ENCODE measurements at places on chromosomes 2 and 18.

- no peak for DNase-seq
Observed at GRCh38 chr2:200254773-200255172, 51.7 kb upstream of the SPATS2L start.

DNA sequence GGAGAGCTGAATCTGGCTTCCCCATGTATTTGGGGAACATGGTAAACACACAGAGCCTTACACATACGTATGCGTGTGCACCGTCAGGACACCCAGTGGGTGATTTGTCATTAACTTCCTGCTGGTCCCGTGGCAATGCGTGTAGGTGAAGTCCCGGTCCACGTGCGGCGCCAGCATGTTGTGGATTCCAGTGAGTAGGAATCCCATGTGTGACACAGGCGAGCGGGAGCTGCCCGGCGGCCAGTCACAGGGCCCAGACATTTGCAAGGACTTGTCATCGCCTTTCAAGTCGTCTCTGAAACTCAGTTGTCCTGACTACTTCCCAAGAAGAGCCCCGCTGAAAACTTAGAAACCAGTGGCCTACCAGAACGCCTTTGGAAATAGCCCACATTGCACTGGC lies 102.0 kb downstream of the RNF144A start:
- DNase-seq: no peak

- DNase-seq: no peak
Observed at GRCh38 chr2:42566837-42567321, 1.6 kb upstream of the MTA3 start.

DNA sequence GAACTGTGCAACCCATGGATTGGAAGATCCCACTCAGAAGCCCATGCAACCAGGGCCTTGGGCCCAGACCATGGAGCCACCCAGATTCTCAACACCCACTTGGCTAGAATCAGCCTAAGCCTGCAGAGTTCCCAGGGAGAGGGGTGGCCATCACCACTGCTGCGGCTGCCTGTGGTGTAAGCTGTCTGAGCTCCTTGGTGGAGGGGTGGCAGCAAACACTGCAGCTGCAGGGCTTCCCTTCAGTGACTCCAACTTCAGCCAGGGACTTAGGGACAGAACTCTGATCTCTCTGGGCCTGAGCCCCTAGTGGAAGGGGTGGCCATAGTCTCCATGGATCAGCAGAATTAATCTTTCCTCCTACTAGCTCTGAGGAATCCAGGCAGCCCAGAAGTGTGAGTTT lies 72.5 kb downstream of the RAD51AP2 start:
- DNase-seq: no peak

- no peak for DNase-seq
Observed at GRCh38 chr2:201004370-201004769, 40.9 kb upstream of the ORC2 start.

GRCh38 chr2:88669482-88670214 lies 21.8 kb upstream of the RPIA start:
- DNase-seq: no peak

- DNase-seq: no peak
Observed at GRCh38 chr2:181008407-181008806, 28.0 kb downstream of the UBE2E3 start.

GRCh38 chr2:96548558-96549465 lies 12.3 kb downstream of the ARID5A start:
- no peak for DNase-seq

GRCh38 chr2:151326554-151326953 lies 30.8 kb upstream of the TNFAIP6 start:
- DNase-seq: no peak

DNA sequence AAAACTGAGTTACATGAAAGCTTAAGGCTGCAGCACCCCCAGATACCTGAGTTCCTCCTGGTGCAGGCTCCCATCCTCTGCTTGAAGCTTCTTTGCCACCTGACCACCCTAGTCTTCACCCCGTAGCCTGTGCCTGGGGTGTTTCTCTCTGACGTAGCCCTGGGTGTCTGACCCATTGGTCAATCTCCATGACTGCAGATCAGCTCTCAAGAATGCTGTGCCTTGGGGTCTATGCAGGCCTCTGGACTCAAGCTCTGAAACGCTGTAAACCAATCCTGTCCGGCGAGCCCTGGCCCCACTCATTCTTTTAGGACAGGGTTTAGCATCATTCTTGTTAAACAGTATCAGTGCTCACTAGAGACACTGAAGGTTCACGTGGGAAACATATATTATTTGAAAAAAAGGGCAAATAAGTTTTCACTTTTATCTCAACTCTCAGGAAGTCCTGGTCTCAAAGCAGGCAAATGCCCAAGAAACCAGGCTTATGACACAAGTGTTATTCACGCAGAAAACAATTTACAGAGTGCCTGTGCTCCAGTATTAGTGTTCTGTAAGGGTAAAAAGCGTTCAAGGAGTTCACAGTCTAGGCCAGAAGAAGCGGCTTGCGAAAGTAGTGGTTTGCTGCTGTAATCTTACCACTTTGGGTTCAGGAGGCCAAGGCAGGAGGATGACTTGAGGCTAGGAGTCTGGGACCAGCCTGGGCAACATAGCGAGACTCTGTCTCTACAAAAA lies 22.8 kb upstream of the PPP4R1 start:
- DNase-seq: no peak

DNA sequence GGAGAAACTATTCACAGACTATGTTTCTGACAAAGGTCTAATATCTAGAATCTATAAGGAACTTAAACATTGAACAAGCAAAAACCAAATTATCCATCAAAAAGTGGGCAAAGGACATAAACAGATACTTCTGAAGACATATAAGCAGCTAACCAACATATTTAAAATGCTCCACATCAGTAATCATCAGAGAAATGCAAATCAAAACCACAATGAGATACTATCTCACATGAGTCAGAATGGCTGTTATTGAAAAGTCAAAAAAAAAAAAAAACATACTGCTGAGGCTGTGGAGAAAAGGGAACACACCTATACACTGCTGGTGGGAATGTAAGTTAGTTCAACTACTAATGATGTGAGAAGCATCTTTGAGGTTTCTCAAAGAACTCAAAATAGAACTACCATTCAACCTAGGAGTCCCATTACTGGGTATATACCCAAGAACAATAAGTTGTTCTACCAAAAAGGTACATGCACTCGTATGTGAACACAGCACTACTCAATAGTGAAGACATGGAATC lies 220.4 kb upstream of the TFPI start:
- no peak for DNase-seq

- DNase-seq: no peak
Observed at GRCh38 chr2:69138247-69138772, 125.3 kb downstream of the ANTXR1 start.

DNA sequence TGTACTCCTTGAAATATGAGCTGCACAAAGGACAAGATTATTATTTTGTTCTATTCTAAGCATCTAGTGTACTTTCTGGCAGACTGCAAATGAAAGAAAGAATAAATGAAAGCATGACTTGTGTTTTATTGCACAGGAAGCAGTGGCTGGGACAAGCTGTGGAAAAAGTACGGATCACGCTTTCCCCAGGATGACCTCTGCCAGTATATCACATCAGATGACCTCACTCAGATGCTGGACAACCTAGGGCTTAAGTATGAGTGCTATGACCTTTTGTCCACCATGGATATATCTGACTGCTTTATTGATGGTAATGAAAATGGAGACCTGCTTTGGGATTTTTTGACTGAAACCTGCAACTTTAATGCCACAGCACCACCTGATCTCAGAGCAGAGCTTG lies 49.4 kb downstream of the HNMT start:
- no peak for DNase-seq

DNA sequence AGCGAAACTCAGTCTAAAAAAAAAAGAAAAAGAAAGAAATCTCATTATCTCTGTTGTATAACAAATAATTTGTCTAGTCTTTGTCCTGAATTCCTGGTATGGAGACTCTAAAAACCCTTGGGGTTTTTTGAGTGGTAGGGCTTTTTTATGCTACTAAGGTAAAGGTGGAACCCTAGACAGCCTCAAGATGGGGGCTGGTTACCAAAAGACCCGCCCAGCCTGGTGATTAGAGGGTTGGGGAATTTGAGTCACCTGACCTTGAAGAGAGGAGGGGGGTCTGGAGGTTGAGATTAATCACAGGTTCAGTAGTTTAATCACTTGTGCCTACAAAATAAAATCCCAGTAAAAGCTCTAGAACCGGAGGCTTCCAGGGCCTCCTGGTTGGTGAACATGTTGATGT lies 17.6 kb downstream of the SOWAHC start:
- DNase-seq: no peak

- DNase-seq: no peak
Observed at GRCh38 chr2:158823486-158824237, 28.5 kb downstream of the DAPL1 start.

- no peak for DNase-seq
Observed at GRCh38 chr2:64018701-64019082, 536 bp downstream of the VPS54 start.

DNA sequence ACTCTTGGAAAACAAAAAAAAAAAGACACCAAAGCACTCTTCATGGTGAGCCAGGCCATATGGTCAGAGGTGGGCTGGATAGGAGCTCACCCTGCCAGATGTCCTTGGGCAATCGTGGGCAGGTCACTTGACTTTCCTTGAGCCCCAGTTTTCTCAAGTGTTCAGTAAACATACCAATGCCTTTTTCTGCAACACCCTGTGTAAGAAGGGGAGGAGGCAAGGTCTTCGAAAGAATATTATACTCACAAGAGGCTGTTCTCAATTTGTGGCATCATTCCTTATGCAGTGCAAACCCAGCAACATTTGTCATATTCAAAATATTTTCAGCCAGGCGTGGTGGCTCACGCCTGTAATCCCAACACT lies 22.9 kb upstream of the TMEM87B start:
- no peak for DNase-seq

- DNase-seq: no peak
Observed at GRCh38 chr2:98607104-98607503, 1.2 kb downstream of the COA5 start.
